Ovary (tissue), 10 donors: ENCODE measurements at places on chromosomes 2 and 18. TPM values are rescaled to one million over a fixed set of nuclear protein-coding genes. Genes with fewer than 3 reads are reported as not detected.

GRCh38 chr2:163556511-163556910, 179.3 kb downstream of the FIGN start:
- no peak overlapping the region for H3K4me3 ChIP-seq
- no peaks in the 10 kb centered on the region for H3K4me1 ChIP-seq
- no peaks in the 10 kb centered on the region for H3K27me3 ChIP-seq
- no peak for DNase-seq
- H3K36me3 ChIP-seq, result no peaks in the 10 kb centered on the region
- no peak overlapping the region for H3K27ac ChIP-seq

DNA sequence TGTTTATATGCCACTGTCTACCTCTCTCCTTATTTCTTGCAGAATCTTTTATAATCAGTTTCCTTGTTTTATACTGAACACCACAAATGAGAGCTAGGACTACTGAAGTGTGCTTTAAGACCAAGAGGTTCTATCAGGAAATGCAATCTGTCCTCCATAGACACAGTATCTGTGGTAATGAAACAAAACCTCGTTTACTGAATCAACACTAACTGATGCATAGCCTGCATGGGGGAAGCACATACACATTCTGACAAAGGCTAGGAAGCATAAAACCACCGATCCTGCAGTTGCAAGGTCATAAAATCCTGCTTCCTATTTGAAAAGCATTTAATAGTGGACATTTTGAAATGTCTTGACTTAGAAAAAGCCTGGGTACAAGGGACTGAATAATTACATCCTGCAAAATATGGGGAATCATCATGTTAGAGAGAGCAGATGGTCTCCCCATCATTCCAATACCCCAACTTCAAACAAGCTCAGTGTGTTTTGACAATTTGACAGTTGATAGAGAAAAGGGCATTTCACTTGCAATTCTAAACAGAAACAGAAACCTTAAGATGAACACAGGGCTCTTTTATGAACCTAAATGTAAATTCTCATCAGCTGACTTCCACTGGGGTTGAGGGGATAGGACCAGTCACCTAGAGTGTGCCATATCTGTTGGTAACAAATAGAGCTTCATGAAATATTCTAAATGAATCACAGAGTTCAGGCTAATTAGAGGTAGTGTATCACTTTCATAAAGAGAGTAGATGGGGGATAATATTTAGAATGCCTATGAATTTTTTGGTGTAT, 1845.6 kb upstream of the PIK3C3 start:
- no peaks in the 10 kb centered on the region for H3K27me3 ChIP-seq
- no peak overlapping the region for H3K27ac ChIP-seq
- H3K4me3 ChIP-seq, result no peak overlapping the region
- no peak for DNase-seq
- H3K36me3 ChIP-seq, result no peaks in the 10 kb centered on the region

DNA sequence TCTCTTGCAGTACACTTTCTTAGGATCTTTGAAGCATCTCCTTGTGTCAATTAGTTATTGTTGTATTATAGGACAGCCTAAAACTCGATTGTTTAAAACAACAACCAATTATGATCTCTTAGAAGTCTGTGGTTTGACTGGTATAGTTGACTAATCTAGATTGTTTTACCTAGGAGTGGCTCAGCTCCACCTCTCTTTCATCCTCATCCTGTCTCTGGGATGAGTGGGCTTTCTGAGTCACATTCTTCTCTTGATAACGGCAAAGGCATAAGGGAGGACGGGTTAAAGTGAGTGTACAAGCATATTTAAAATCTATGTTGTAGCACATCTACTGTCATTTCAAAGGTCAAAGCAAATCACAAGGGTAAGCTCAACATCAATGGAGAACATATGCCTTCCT, 102.3 kb upstream of the GULP1 start:
- H3K27ac ChIP-seq, result no peak overlapping the region
- H3K27me3 ChIP-seq, result no peaks in the 10 kb centered on the region
- no peaks in the 10 kb centered on the region for H3K4me1 ChIP-seq
- no peak for DNase-seq

- H3K27me3 ChIP-seq, result no peaks in the 10 kb centered on the region
- H3K36me3 ChIP-seq, result no peaks in the 10 kb centered on the region
- H3K4me1 ChIP-seq, result no peaks in the 10 kb centered on the region
- DNase-seq, result no peak
These were observed 170.3 kb downstream of the MAIP1 start for GRCh38 chr2:200125444-200126284.

- no peak for DNase-seq
- H3K27ac ChIP-seq, result peak overlapping the region; percentile 50
- H3K27me3 ChIP-seq, result no peaks in the 10 kb centered on the region
- H3K4me1 ChIP-seq, result peaks cover 13% of the 10 kb centered on the region
These were observed 1.8 kb downstream of the B3GNT7 start for GRCh38 chr2:231397011-231397927.

- H3K4me1 ChIP-seq, result no peaks in the 10 kb centered on the region
- H3K36me3 ChIP-seq, result no peaks in the 10 kb centered on the region
- no peak overlapping the region for H3K4me3 ChIP-seq
- no peaks in the 10 kb centered on the region for H3K27me3 ChIP-seq
These were observed 928.3 kb upstream of the NRXN1 start for GRCh38 chr2:51960281-51960680.

GRCh38 chr2:33225350-33225749, 251.1 kb upstream of the RASGRP3 start:
- no peaks in the 10 kb centered on the region for H3K36me3 ChIP-seq
- H3K27me3 ChIP-seq, result no peaks in the 10 kb centered on the region
- H3K27ac ChIP-seq, result no peak overlapping the region
- H3K4me1 ChIP-seq, result no peaks in the 10 kb centered on the region
- DNase-seq, result no peak

DNA sequence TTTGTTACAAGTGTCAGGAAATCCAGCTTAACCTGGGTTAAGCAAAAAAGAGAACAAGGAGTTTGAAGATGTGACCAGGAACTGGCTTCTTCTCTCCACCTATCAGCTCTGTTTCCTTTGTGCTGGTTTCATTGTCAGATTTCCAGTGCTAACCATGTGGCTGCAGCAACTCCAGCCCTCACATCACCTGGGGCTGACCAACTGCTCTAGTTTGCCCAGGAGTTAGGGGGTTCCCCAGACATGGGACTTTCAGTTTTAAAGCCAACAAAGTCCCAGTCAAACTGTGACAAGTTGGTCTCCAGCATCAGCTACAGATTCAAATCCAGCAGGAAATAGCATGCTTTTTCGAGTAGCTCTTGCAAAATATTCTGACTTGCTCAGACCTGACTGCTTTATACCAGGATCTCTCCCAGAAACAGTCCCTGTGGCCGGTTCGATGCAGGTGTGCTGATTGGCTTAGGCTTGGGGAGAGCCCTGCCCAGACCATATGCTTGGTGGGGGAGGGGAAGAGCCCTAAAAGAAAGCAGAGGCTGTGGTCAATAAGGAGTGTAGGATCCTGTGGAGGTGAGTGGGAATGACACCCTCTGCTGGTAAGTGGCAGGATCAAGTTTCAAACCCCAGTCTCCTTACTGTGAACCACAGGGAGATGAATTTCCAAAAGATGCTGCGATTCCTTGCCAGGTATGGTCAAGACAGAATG, 49.5 kb downstream of the KCNE4 start:
- no peak overlapping the region for H3K4me3 ChIP-seq
- DNase-seq, result no peak
- no peaks in the 10 kb centered on the region for H3K36me3 ChIP-seq
- peaks cover 4% of the 10 kb centered on the region for H3K4me1 ChIP-seq
- no peak overlapping the region for H3K27ac ChIP-seq

DNA sequence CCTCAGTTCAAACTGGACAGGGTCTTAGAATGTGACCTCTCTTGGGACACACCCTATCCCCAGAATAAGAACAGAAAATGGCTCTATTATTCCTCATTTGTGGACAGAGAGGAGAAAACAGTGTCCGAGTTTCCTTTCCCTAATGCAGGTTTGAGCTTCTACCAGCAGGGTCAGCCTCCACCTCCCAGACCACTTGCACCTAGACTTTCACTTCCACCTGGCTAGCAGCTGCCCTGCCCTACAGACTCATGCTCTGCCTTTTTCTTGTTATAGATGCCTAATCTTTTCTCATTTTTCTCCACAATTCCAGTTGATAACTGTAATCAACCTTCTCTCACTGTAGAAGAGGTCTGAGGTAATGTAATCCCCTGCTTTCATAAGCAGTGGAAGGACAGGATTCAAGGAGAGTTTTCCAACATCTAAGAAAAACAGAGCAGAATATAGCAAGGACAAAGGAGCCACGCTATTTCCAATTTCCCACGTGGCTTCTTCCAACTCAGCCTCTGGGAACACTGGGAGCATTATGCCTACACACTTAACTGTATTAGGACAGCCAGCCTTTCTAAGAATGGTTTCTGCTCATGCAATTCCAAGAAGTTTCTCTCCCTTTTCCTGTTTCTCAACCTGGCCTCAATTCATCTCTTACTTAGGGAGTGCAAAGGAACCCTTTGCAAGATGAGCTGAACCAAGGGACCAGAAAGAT, 239.8 kb downstream of the BCL11A start:
- H3K4me3 ChIP-seq, result no peak overlapping the region
- no peak overlapping the region for H3K27ac ChIP-seq
- peaks cover 5% of the 10 kb centered on the region for H3K4me1 ChIP-seq
- H3K36me3 ChIP-seq, result no peaks in the 10 kb centered on the region
- DNase-seq, result no peak

DNA sequence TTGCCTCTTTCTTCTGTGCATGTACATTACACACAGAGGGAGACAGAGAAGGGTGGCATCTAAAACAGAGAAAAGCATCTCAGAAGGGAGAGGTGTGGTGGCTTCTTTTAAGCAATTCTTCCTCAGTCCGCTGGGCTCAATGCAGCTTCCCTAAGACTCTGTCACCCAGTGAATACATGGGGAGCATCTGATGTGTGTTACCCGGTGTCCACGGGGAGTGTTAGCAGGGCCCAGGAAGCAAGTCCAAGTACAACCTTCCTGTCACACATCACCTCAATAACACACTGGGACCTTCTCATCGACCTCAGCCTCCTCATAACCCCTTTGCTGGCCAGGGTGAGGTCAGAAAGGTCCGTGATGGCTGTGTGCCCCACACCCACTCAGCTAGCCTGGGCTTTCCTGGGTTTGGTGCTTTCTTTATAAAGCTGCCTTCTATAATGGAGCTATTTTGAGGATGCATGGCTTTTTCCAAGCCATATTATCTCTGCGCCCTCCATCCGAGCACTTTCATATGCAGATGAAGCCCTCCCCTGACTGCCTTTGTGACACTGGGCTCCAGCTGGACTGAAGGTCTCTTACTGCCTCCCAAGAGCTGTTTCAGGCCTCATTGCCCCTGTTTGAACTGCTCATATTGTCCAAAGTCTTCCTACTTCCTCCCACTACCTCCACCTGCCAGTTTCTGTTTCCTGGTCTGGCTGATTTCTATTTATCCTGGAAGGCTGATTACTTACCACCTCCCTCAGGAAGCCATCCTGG, 21.4 kb downstream of the TNFRSF11A start:
- no peaks in the 10 kb centered on the region for H3K27me3 ChIP-seq
- no peaks in the 10 kb centered on the region for H3K4me1 ChIP-seq
- no peak overlapping the region for H3K27ac ChIP-seq
- no peak for DNase-seq

DNA sequence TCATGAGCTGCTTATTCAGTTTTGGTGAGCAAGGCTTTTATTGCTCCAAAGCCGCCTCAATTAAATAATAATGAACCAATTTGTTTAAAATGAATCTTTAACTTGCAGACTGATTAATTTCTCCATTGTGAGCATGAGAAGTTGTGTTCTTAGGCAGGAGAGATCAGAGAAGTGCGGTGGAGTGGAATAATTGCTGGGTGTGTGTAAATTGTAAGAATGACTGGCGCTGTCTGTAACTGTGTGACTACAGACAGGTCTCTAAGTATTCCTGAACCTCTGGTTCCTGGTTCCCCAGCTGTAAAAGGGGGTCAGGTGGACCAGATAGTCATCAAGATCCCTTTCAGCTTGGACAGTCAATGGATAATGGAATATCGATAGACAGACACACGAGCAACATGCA, 98.0 kb upstream of the EFEMP1 start:
- H3K36me3 ChIP-seq, result no peaks in the 10 kb centered on the region
- H3K4me3 ChIP-seq, result no peak overlapping the region
- H3K27ac ChIP-seq, result no peak overlapping the region
- no peak for DNase-seq
- H3K27me3 ChIP-seq, result no peaks in the 10 kb centered on the region
- no peaks in the 10 kb centered on the region for H3K4me1 ChIP-seq

DNA sequence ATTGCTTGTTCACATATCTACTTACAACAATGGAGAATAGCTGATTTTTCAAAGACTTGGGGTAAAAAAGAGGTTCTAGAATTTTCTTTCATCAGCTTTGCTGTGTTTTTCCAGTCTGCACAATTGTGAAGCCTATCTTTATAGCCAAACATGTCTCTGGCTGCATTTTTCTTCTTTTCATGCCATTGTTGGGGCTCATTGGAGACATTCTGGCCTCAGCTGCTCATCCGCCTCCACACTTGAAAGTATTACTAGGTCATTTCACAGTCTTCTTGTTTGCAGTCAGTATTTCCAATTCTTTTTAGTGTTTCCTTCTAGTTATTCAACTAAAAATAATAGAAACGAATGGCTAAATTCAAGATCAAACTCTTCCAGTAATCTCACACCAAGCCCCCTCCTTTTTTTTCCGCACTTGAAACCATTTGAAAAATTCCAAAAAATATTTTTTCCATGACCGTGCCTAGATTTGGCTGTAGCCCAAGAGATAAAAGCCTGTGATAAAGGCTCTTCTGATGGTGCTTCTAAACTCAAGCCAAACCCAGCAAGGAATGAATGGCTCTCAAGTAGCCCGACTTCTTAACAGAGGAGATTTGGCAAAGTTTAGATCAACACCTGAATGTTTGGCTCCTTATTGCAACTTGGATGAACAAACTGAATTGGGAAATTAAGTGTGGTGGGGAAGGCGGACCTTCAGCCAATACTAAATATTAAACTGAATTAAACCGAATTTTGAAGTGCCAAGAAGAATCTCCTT, 103.4 kb downstream of the NRP2 start:
- no peaks in the 10 kb centered on the region for H3K36me3 ChIP-seq
- no peak overlapping the region for H3K4me3 ChIP-seq
- peaks cover 8% of the 10 kb centered on the region for H3K4me1 ChIP-seq
- DNase-seq, result no peak
- H3K27me3 ChIP-seq, result no peaks in the 10 kb centered on the region

GRCh38 chr2:65292461-65293011, 64.9 kb downstream of the ACTR2 start:
- no peak overlapping the region for H3K4me3 ChIP-seq
- H3K4me1 ChIP-seq, result peaks cover 2% of the 10 kb centered on the region
- H3K27ac ChIP-seq, result no peak overlapping the region
- no peak for DNase-seq
- H3K27me3 ChIP-seq, result no peaks in the 10 kb centered on the region

CNNM4 gene
- total RNA-seq, result 7.5 TPM

MAP2 gene
- total RNA-seq, result 9.8 TPM

PFN4 gene
- total RNA-seq, result 1.8 TPM

NGEF gene
- 1.1 TPM for total RNA-seq

CRYBA2 gene
- not detected for total RNA-seq

GPR35 gene
- 4.1 TPM for total RNA-seq

MC5R gene
- total RNA-seq, result not detected

AP1S3 gene
- total RNA-seq, result 2.5 TPM

SIX3 gene
- total RNA-seq, result not detected

HOXD13 gene
- total RNA-seq, result not detected
